Stimulated activated CD4-positive, alpha-beta T cell treated with anti-CD3 and anti-CD28 coated beads, Interleukin-2, amount 100 ng/mL, for 48 hours (primary cell): ENCODE measurements at places on chromosomes 4 and X.

GRCh38 chr4:117800636-117801035 lies 233.7 kb upstream of the NDST3 start:
- no peak for DNase-seq

DNA sequence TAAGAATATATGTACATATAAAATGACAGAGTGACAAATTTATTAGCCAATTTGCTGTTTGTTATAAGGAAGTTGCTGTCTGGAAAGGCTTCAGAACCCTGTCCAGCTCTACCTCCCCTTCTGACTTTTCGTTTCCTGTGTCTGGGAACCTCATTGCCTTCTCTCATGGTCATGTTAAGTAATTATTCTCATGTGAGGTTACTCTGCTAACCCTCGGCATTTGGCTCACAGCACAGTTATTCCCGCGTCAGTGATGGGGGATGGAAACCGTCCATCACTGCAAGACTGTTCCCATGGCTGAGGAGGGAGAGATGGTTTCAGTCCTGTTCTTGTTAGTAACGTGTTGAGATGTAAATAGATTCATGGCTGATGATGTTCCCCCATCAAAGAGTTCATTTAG lies 11.9 kb downstream of the EDNRA start:
- DNase-seq = no peak

DNA sequence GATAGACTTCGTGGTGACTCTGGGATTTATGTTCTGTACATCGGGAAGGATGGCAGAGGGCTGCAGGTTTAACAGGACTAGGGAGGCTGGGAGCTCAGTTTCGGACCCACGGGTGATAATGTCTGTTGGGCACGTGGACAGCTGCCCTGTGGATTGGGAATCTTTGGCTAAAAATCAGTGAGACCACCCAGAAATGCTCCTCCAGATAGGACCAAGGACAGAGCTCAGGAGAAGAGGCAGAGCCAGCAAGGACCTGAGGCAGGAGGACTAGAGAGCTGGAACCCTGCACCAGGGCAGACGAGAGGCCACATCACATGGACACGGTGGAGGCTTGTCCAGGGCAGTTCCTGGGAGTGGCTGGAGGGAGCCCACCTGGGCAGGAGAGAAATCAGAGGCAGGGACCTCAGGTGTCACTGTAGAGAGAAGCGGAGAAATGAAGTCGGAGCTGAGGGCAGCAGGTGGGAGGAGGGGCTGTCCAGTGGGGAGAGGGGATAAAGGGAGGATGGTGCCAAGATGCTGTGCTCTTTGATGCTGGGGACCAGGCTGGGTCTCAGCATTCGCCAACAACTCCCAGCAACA lies 79.2 kb downstream of the CPZ start:
- no peak for DNase-seq

GRCh38 chrX:23554304-23554703 lies 113.0 kb upstream of the PRDX4 start:
- DNase-seq = no peak

GRCh38 chr4:25031077-25031621 lies 403 bp upstream of the LGI2 start:
- no peak for DNase-seq

DNA sequence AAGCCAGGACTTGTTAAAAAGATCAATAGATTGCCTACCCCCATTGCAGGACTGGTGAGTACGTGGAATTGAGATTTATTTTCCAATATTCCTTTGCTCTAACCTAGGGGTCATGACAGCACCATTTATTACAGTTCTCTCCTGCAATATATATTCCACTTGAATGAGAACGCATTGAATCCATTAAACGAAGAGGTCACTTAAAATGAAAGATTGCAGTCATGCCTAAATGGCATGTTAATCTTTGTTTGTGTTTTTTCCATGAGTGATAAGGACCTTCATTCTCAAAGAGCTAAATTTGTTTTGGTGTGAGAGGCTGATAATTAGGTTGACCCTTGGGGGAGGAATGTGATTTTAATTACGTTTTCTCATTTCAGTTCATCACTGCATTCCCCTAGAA lies 13.5 kb upstream of the LIMCH1 start:
- DNase-seq = no peak

DNA sequence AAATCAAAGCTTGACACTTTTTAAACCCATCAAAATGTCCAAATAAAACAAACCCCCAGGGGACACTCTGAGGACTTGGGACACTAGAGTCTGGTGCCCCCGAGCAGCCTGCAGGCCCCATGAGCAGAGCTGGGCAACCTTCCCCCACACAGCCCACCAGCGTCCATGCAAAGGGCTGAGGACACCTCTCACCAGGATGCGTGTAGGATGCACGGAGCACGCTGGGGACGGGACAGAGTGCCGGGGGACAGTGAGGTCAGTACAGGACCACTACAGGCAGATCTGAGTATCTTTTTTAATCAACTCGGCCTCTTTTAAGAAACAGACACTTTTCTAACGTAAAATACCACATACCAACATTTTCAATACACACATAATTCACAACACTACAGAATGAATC lies 6.9 kb downstream of the GAK start:
- no peak for DNase-seq

GRCh38 chr4:113471146-113471860 lies 290.2 kb downstream of the CAMK2D start:
- DNase-seq = no peak

DNA sequence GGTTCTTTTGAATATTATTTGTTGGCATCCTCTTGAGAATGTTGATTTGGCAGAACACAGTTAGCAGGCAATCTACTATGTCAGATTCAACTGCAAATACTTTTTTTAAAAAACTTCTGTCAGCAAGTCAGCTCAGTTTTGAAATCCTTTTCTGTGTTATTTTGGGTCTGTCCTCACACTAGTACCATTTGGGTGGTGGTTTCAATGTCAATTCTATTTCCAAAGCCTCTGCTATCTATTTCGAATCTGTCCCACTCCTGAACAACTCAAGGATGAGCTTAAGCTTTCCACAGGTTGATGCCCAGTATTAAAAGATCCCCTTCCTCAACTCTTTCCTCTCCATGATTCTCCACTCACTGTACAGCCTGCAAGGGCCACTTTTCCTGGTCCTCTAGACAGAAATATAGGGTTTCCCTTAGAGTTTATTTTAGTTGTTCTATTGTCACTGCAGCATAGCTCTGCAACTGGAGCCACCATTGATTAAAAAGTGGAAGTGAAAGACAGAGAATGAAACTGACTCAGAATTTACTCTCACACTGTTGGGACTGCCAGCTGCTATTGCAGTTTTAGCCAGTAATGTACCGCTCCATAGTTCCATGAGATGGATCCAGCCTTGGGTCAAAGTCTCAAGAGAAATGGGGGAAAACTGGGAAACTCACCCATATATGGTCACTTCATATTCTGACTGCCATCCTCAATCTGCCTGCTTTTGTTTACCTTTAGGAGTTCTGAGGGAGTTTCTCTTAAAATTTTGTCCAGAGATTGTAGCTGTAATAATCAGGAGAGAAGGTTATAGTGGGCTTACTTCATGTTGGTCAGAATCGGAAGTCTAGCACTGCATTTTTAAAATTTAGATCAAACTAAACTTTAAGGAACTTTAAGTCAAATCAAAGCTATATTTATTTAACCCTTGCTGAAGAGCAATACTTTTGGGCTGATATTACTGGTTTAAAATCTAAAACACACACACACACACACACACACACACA lies 14.6 kb downstream of the HDX start:
- no peak for DNase-seq

DNA sequence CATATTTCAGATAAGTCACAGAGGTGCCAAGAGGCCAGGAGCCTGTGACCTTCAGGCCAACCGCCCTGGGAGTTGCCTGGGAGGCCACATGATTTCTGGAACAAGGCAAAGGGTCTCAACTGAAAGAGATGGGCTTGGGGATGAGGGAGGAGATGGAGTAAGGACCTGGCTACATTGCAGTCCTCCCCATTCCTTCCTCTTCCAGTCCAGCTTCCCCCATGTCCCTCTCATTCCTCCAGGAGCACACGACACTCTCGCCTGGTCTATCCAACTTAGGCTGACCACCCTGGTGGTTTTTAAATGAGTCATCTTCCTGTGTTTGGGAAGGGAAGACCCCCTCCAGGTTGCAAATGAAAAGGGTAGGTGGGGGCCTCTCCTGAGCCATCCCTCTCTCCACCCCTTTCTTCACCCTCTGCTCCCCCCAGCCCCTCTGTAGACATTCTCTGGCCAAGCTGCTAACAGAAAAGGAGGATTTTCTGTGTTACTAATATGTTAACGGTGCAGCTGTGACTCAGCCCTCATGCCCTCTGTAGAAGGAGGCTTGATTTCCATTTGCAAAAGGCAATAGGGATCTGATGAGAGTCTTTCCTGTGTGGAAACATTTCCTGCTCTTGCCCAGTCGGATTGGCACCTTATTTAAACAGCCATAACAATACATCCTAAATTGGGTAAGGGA lies 79.2 kb downstream of the RTL5 start:
- no peak for DNase-seq

DNA sequence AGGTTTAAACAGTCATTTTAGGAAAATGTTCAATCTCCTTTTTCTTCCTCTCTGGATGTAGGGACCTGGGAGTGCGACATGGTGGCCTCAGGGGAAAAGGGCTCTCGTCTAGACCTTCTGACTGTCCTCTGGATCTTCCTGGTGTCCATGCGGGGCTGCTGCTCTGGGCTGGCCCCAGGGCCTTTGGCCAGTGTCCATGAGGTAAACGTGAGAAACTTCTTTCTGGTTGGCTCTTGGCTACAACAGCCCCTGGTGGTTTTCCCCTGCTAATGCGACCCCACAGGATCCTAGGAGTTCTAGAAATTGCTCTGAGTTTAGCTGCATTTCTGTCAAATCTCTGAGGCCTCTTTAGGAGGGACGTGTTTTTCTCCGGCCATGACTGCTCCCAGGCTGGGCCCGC lies 85.7 kb downstream of the MFAP3L start:
- no peak for DNase-seq

DNA sequence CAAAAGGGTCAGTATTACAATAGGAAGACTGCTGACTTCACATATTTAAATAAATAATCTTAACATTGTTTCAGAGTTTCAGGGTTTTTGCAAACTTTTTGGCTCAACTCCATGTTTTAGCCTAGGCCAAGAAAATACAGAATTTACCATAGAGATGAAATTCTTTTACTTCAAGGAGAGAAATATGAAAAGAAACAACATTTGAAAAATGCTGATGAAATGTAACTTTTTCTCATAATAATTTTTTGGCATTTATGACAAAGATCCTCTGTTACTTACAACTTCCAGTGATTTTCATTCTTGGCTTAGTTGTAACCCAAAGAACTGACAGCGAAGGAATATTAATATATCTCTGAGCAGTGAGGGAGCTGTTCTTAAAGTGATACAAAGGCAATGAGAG lies 316.1 kb upstream of the EMCN start:
- DNase-seq = no peak

- no peak for DNase-seq
Observed at GRCh38 chr4:110840221-110840654, 217.4 kb upstream of the PITX2 start.

DNA sequence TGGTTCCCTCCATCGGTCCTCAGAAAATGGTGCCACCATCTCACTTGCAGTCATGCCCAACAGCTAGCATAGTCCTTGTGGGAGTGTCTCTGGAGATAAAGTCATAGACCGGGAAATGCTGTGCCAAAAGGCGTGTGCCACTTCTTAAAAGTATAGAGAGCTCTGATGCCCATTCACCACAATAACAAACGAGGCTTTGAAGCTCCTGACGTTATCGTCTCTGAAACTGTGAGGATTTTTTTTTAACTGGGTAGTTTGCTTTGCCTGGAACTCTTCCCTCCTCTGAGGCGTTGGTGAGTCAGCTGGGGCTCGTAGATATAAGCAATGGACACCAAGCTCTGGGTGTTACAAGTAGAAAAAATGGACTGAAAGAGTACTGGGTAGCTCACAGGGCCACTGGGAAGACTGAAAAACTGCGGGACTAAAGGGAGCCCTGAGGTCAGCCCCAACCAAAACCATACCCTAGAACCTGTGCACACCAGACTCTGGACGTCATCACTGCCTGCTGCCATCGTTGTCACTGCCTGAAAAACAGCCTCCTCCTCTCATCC lies 89.4 kb upstream of the TRIM2 start:
- DNase-seq = peak; percentile 30

DNA sequence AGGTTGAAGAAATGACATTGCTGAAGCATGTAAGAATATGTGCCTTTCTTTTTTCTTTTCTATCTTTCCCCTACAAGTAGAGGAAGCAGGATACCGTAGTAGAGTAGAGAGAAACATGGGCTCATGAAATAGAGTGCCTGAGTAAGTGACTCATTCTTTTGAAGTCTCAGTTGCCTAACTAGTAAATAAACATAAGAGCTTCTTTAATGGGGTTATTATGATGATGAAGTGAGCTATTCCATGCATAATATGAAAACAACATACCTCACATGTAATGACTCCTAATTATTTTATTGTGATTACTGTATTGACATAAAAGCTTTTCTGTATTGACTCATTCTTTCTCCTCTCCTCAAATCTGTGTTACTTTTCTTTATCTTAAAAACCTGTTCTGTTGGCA lies 1538.2 kb downstream of the TECRL start:
- no peak for DNase-seq

DNA sequence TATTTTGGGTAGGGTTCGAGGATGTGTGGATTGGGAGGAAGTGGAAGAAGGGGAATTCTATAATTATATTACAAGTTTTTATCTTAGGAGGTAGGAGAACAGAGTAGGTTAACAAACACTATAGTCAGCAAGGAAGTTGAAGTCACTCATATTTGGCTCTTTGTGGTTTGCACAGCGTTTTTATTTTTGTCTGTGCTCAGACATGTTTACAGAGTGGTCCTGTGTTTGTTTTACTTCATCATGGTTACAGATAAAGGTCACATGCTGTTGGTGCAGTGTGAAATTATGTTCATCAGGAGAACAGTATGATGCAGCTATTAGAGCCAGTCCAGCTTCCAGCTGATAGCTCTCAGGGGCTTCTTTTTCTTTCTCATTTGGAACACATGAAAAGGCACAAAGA lies 299.9 kb upstream of the SFRP2 start:
- DNase-seq = no peak
